ENCODE measurements at places on chromosomes 6 and 20.
A peak's percentile ranks its signal among the peaks of the same experiment; 100 is the strongest.

GRCh38 chr6:163687075-163687474, 272.6 kb downstream of the QKI start:
- no peak for DNase-seq

GRCh38 chr6:40721271-40721952, 134.2 kb upstream of the LRFN2 start:
- DNase-seq: no peak

- DNase-seq: no peak
Measured at GRCh38 chr6:48032151-48032550, 78.8 kb downstream of the PTCHD4 start.

GRCh38 chr6:27407153-27407814, 18.7 kb downstream of the ZNF391 start:
- DNase-seq: no peak

GRCh38 chr6:110628330-110628729, 151.9 kb upstream of the SLC22A16 start:
- DNase-seq: no peak

- DNase-seq: no peak
Measured at GRCh38 chr6:25344827-25345226, 65.7 kb downstream of the CARMIL1 start.

DNA sequence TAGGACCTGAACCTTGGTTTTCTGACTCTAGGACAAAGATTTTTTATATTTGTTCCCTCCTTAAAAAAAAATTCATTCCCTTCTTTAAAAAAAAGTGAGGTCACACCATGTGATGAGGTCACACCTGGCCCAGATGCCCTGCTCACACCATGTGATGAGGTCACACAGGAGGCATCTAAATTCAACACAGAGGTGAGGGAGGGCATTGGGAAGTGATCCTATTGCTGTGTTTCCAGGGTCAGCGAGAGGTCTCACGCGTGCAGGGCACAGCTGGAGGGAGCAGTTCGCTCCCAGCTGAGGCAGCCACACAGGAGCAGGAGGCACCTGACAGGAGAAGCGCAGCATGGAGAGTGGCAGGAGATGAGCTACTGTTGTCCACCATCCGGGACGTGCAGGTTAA, 92.5 kb downstream of the SLC22A23 start:
- DNase-seq: no peak

GRCh38 chr6:14910692-14911547, 334.9 kb upstream of the JARID2 start:
- peak; percentile 92 for DNase-seq

DNA sequence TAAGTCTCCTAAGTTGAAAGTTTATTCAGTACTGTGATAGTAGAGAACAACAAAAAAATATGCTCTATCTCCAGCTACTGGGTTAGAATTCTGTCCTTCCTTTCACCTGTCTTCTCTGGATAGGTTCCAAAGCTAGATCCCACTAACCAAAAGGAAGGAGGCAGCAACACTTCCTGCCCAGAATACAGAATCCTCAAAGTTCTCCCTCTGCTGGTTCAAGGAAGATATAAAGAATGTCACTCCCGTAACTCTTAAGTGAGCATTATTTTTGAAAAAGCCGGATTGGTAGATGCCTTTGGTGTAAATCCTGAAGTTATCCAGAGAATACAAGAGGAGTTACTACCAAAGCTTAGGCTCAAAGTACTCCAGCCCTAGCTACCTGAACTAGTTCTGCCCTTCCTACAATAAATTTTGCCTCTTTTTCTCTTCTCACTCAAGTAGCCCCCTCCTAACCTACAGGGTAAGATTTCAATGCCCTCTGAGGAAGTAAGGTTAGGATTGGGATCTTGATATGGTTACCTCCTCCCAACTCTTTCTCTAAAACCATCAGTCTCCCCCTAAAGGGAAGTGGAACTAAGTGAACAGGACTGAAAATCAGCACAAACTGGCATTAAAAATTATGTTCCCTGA, 26.0 kb upstream of the CRIP3 start:
- peak; percentile 20 for DNase-seq

- no peak for DNase-seq
Measured at GRCh38 chr20:21571841-21572690, 58.2 kb upstream of the NKX2-2 start.

DNA sequence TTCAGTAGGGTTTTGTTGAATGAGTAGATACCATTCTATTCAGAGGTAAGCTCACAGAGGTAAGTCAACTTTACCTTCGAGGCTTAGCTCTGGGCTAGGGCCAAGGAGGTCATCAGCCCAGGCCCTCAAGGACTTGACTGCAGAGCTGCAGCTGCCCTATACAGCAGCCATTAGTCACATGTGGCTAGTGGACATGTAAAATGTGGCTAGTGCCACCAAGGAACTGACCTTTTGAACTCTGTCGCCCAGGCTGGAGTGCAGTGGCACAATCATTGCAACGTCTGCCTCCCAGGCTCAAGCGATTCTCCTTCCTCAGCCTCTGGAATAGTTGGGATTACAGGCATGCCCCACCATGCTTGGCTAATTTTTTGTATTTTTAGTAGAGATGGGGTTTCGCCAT, 47.9 kb upstream of the EPB41L1 start:
- DNase-seq: no peak

Data from Jurkat, Clone E6-1 (cell line).